ENCODE measurements at places on chromosomes 6 and 20.

DNA sequence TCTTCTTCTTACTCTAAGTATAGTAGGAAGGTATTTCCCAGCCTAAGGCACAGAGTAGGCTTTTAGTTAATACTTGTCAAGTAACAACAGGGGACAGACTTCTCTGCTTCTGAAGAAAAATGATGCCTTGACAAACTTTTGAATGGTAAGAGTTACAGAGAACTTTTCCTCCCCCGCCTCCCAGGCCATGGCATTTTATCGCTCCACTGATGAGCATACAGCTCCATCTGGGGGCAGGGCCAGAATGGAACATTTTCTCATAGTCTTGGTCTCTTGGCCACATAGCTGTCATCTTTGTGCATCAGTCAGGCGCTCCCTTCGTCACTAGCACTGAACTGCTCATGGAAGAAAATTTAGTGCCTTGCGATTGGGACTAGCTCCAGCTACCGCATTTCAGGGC is 1066.8 kb upstream of the CITED2 start:
- peak; percentile 63 for DNase-seq

DNA sequence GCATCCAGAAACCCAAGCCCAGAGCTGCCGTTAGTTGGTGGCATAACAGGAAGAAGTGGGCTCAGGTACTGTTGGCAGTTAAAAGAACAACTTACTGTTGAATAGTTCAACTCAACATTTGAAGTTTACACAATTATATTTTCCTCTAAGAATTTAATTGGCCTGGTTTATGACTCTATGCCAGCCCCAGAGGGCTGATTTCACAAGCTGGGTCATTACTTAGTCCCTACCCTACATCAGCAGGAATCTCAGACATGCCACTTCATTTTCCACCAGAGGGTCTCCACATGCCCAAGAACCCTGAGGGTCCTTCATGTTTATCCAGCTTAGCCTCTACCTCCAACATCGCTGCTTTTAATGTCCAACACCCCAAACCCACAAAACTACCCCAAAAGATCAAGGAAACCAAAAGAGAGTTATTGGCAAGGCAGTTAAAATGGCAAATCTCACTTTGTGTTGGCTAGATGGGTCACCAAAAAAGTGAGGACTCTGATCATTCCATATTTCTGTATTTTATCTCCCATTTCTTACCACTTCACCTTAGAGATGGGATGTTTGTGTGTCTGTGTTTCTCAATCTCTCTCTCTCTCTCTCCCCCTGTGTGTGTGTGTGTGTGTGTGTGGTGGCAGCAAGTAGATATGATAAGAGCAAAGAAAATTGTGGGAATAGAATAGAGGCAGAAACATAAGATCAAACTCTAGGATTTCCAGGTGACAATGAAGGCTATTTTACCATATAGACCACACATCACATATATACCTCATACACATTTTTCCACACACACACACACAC is 112.5 kb upstream of the TBX18 start:
- no peak for DNase-seq

- DNase-seq: no peak
Measured at GRCh38 chr20:54432966-54433365, 42.4 kb upstream of the DOK5 start.

GRCh38 chr20:44113618-44114376 is 73.2 kb downstream of the JPH2 start:
- DNase-seq: no peak

GRCh38 chr6:35736982-35737412 is at the start of gene ARMC12:
TSS of gene ARMC12 (plus strand) at chr6:35737032. CDS start at chr6:35737109, 77 bp downstream.
- DNase-seq: no peak

- DNase-seq: no peak
Measured at GRCh38 chr6:87714093-87714842, 12.2 kb upstream of the AKIRIN2 start.

DNA sequence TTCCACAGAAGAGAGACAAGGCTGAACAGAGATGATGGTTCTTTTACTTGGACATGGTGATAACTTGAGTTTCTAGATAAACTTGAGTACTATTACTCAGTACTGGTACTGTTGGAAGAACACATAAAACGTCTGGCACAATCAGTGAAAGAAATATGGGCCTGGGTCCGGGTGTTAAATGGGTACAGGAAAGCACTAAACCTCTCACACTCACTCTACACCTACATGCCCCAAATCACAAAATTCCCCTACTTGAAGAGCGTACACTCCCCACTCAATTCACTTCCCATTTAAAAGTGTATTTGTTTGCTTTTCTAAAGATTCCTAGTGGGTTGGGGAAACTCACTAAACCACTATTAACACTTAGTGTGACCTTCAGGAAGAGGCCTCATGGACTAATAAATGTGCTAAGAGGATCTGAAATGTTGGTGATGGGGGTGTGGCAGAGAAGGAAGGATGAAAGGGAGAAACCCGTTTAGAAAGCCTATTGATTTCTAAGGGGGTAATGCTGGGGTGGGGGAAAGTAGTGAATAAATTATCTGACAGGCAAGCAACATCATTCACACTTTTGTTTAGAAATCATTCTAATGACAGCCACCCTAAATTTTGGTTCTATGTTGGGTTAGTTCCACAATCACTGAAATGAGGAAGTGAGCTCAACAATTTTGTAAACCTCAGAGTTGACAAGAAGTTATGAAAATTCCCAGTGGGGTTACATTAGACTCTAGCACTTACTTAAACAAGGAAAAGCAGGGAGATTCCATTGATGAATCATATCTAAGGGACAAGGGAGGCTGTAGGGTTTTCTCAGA is 222.6 kb upstream of the MARCKS start:
- DNase-seq: peak; percentile 34

DNA sequence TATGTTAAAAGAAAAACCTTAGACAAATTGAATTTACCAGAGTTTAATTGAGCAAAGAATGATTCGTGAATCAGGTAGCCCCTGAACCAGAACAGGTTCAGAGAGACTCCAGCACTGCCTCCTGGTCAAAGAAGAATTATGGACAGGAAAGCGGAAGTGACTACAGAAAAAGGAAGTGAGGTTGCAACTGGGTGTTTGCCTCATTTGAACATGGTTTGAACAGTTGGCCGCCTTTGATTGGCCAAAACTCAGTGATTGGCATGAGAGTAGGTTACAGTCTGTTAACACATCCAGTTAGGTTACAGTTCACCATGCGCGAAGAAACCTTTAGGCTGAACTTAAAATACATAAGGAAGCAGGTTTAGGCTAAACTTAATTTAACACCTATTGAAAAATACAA is 248.8 kb downstream of the TFAP2A start:
- no peak for DNase-seq

DNA sequence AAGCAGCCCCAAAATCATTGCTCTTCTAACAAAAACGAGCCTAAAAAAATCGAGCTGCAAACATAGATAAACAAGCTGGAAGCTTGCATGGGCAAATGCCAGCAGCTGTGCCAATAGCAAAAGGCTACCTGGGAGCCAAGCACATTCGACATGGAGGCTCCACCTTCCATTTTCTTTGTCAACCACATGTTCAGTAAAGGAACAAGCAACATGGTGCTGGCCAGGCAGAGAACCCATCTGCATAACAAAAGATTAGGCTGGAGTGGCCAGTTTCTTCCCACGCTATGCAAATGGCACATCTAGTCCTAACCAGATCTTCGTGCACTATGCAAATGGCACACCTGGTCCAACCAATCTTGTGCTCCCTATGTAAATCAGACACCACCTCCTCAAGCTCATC is 110.5 kb downstream of the KIF16B start:
- DNase-seq: no peak

DNA sequence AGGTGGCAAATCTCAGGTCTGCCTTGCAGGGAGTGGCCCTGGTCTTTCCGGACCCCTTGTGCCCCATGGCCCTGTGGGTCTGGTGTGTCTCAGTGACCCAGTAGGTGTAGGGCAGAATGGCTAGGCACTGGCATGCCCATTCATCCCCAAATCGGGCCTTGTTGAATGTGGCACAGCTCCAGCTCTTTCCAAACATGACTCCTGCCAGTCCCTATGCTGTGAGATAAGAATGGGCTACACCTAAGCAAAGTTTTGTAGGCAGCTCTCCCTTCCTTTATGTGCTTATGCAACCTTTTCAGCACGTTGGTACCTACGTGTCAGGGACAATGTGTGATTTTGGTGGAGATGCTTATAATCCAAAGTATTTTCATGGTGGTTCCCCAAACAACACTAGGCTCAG is 33.9 kb downstream of the FOXO3 start:
- DNase-seq: no peak

DNA sequence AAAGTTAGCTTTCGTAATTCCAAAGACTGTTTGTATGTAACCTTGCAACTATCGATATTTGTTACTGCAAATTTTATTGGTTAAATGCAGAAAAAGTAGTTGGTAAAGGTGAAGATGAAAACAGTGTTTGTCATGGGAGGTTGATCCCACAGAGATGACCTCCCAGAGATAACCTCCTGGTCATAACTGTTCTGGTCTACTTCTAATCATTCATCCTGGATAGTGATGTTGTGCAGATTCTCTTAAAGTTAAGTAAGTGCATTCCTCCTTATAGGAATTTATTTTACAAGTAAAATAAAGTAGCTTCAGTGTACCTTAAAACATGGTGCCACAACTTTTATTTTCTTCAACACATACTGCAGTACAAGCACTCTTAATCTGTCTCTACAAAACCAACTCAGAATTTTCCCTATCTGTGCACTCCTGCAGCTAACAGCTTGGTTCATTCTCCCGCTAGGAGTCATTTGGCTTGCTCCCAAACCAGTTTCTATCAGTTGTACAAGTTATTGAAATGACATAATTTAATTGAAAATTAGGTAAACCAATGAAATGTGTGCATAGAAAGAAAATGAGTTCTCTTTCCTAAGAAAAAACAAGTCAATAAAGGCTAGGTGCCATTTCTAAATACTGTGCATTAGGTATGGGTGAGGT is 19.2 kb downstream of the METTL24 start:
- no peak for DNase-seq

GRCh38 chr20:38673261-38673660 is 51.0 kb upstream of the SLC32A1 start:
- no peak for DNase-seq

- no peak for DNase-seq
Measured at GRCh38 chr20:19876828-19877460, 118.9 kb downstream of the RIN2 start.

DNA sequence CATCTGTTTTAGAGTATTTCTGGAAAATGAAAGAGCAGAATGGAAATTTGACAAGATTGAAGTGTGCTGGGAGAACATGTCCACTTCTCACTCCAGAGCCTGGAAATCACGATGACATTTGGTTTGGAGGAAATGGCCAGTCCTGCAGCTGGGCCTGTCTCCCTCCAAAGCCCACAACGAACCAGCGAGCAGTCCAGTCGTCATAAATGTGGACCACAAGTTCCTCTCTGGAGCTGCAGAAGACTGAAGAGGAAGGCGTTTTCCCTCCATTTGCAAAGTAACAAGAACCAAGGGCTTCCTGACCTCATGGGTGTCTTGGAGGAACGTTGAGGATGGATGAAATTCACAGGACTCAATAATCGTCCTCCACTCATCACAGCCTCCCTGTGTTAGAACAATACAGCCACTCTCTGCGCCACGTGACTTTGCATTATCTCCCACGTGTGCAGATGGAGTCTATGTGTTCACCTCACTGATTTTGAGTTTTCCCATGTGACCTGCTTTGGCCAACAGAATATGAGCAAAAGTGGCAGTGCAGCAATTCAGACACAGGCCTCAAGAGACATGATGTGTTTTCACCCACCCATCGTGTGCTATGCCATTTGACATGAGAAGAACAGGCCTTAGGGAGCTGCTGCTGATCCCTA is 9.1 kb upstream of the SPATS1 start:
- DNase-seq: no peak

GRCh38 chr6:9085054-9085708 is 649.8 kb upstream of the SLC35B3 start:
- DNase-seq: no peak

- no peak for DNase-seq
Measured at GRCh38 chr6:11492464-11493290, 44.9 kb upstream of the TMEM170B start.

GRCh38 chr6:56758120-56758519 is 115.4 kb upstream of the DST start:
- DNase-seq: peak; percentile 40

GRCh38 chr20:31844737-31845299 is 586 bp downstream of the FOXS1 start:
- no peak for DNase-seq

GRCh38 chr6:11679099-11679498 is 99.5 kb downstream of the ADTRP start:
- no peak for DNase-seq

DNA sequence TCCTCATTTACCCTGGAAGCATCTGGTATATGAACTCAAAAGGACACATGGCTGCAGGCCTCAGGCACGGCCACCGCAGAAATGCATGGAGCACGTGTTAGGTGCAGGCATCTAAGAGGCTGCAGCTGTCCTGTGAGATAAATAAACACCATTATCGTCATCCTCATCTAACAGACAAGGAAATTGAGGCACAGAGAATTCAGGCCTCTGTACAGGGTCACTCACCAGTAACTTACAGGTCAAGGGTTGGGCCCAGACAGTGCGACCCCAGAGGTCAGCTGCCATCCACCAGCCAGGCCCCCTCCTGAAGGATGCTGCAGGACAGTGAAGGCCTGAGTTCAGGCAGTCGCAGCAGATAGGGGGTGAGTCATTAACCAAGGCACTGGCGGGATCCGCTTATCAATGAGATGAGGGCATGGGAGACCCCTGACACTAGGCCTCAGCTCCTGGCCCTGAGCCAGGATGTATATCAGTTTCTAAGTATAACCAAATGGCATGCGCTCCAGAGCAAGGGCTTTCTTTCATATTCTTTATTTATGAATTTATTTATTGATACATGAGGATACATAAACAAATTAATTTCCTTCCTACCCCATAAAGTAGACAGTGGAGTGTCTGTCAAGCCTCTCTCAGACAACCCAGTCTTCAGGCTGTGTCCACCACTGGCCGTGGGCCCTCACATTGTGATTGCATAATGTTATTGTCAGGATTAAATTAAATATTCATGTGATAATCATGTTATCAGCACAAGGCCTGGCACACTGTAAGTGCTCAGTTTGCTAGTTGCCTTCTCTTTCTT is 316.9 kb downstream of the QKI start:
- no peak for DNase-seq

DNA sequence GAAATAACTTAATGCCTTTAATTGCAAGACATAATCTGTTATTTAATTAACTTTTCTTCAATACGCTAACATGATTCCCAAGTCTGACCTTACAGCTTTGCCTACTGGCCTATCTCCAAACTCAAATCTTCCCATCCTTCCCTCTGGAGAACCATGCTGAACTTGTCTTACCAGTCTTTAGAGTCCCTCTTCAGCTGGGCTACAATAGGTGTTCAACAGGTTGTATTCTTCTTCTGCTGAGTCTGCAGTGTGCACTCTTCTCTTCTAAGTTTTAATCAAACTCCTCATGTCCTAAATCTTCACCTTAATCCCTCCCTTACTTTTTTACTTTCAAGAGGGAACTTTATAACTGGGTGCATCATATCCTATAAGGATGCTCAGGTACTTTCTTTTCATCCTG is 75.5 kb upstream of the TINAG start:
- DNase-seq: no peak

- no peak for DNase-seq
Measured at GRCh38 chr6:45898941-45899682, 116.5 kb downstream of the CLIC5 start.

GRCh38 chr6:27611451-27611850 is 138.5 kb upstream of the ZNF184 start:
- no peak for DNase-seq

GRCh38 chr6:147559006-147559405 is 50.5 kb downstream of the SAMD5 start:
- no peak for DNase-seq
